ENCODE measurements at places on chromosomes 7 and 10. TPM values are rescaled to one million over a fixed set of nuclear protein-coding genes. Genes with fewer than 3 reads are reported as not detected.

GRCh38 chr10:128606055-128606454 is 479.8 kb upstream of the MKI67 start:
- DNase-seq: peak; percentile 21

DNA sequence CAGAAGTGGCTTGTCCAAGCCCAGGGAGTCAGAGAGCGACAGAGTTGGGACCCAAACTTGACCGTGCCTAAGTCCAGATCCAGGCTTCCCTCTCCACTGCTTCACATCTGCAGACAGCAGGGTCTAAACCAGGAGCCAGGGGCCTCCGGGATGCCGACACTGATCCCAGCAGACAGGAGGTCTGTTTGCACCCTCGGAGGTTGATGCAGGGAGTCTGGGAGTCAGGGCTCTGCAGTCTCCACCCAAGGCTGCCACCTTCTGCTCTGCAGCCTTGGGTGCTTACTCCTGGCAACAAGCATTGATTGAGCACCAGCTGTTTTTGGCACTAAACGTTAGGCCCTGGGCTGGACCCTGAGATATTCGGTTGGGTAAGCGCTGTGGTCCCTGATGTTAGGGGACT is 21.0 kb downstream of the ELFN1 start:
- DNase-seq: no peak

GRCh38 chr7:29486191-29486700 is 77.4 kb upstream of the PRR15 start:
- no peak for DNase-seq

DNA sequence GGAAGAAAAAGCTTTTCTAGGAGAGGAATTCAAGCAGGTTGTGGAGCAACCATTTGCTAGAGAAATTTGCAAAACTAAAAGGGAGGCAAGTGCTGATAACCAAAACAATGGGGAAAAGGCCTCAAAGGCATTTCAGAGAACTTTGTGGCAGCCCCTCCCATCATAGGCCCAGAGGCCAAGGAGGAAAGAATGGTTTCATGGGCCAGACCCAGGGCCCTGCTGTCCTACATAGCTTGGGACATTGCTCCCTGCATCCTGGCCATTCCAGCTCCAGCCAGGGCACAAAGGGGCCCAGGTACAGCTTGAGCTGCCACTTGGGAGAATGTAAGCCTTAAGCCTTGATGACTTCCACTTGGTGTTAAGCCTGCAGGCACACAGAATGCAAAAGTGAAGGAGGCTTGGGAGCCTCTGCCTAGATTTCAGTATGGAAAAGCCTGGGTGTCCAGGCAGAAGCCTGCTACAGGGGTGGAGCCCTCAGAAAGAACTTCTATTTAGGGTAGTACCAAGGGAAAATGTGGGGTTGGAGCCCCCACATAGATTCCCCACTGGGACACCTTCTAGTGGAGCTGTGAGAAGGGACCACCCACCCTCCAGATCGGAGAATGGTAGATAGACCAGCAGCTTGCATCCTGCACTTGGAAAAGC is 91.2 kb downstream of the RALA start:
- DNase-seq: no peak

DNA sequence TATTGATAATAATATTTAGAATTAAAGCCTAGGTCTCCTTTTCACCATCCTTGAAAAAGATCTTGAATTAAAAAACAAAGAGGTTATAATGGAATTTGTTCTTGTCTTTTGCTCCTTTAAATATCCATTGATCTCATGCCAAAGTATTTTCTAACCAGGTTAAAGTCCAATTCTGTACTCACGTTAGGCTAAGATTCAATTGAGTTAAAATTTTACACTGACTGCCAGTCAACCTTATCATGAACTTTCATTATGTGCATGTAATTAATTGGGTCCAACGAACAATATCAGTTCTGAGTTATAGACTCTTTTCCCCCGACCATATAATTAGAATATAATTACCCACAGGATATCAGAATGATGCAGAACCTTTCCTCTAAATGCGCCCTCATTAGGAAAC is 266.6 kb downstream of the DGKB start:
- no peak for DNase-seq

DNA sequence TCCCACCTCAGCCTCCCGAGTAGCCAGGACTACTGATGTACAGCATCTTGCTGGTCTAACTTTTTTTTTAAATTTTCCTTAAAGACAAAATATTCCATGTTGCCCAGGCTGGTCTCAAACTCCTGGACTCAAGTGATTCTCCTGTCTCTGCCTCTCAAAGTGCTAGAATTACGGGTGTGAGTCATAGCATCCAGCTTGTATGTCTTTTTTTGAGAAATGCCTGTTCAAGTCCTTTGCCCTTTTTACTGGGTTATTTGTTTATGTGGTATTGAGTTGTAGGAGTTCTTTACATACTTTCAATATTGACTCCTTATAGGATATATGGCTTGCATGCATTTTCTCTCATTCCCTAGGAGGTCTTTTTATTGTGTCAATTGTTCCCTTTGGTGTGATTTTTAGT is 486.4 kb downstream of the MAGI2 start:
- DNase-seq: no peak

- DNase-seq: peak; percentile 3
Observed at GRCh38 chr7:39414224-39415035, 151.8 kb upstream of the YAE1 start.

DNA sequence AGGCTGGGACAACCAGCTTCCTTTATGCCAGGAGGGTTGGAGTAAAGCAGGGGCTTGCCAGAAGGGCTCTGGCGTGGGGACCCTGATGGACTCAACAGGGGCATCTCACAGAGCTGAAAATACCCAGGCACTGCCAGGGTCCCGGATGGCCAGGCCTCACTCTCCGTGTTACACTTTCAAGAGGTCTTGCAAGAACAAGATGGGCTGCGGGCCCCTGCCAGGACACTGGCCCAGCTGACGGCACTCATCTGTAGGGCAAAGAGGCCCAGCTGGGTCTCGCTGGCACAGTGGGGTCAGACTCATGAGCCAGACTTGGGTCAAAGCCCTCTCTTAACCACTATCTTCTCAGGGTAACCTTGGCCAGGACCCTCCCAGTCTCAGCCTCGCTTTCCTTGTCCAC is 90.9 kb downstream of the FAM53B start:
- no peak for DNase-seq

DNA sequence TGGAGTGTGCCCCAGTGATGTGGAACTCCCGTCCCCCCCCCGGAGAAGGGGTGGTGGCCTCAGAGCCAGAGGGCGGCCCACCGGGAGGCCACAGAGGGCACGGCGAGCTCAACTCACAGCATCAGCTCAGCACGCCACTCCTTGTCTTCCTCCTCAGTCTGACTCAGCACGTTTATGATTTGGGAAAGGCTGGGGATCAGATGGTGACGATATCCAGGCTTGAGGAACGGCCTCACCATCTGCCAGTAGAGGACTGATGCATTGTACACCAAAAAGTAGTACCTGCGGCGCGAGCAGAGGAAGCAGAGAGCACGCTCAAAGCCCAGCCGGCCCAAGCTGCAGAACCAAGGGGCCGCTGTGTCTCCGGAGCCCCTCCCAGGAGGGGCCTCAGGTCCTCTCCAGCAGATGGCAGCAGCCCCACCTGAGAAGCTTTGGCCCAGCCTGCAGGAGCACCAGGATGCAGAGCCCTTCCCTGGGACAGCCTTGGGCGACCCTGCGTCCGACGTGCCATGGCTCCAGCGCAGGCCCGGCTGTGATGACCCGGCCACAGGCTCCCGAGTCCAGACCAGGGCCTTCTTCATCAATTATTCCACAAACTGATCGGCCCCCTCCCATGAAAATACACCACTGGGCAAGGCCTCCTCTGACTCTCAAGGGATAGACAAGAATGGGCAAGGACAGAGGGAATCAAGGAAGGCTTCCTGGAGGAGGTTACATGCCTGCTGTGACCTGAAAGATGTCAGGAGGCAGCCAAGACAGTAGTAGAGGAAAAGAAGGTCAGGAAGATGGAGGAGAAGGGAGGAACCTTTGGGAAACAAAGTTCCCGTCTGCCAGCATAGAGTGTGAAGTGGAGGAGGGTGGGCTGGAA is 3.7 kb downstream of the CFAP46 start:
- no peak for DNase-seq

DNA sequence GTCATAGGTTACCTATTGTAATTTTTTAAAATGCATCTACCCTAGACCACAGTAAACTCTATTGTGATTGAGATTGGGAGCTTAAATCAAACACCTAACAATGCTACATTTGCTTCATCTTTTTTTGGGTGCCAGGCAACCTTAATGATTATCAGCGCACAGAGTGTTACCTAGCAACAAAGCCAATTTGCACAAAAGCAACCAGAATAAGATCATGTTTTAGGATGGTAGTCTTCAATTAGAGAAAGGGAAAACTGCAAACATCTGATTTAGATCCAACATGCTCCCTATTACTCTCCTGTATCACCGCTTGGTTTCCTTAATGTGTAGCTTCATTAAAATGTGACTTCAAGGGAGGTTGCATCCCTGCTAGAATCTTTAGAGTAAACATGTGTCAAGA is 226.9 kb downstream of the ABCA13 start:
- DNase-seq: no peak

- DNase-seq: no peak
Observed at GRCh38 chr10:32000937-32001336, 55.3 kb downstream of the KIF5B start.

- no peak for DNase-seq
Observed at GRCh38 chr10:15719899-15720634, at the start of gene ITGA8. Gene ITGA8, minus strand, starts transcription at chr10:15719922. Its CDS starts 151 bp downstream, at chr10:15719771.

- no peak for DNase-seq
Observed at GRCh38 chr7:91837397-91838070, 43.0 kb downstream of the MTERF1 start.

DNA sequence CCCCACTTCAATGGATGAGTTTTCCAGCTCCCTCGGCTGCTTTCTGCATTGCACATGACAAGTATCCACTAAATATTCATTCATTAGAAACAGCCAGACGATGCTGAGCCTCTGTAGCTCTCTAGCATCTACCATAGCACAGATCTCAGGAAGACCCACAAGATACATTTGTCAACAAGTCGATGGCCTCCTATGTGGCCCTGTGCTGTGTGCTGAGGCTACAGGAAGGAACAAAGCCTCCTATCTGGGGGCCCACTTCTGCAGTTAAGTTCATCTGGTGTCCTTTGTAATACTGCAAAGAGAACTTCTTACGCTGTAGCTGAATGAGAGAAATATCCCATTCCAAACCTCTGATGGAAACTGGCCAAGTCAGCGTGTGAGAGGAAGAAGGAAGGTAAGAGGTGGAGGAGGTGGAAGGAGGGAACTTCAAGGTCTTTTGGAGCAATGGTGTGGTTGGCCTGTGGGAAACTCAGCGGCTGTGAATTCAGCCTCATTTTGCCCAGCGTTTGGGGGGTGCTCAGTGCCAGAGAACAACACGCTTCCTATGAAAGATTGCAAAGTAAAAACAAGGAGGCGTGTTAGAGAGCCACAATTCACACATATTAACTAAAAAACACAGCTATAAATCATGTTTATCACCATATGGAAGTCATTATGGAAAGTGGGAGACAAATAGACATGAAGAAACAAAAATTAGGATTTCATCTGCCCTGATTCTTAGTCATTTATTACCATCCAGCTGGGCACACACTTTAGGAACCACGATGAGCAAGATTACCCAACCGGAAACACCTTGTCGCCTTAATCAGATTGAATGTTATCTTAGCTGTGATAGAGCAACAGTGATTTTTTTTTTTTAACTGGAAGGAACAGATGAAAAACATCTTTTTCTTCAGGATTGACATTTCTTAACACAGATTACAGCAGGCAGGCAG is 62.2 kb upstream of the USP6NL start:
- DNase-seq: no peak

- DNase-seq: no peak
Observed at GRCh38 chr10:127322286-127322685, 125.9 kb upstream of the INSYN2A start.

DNA sequence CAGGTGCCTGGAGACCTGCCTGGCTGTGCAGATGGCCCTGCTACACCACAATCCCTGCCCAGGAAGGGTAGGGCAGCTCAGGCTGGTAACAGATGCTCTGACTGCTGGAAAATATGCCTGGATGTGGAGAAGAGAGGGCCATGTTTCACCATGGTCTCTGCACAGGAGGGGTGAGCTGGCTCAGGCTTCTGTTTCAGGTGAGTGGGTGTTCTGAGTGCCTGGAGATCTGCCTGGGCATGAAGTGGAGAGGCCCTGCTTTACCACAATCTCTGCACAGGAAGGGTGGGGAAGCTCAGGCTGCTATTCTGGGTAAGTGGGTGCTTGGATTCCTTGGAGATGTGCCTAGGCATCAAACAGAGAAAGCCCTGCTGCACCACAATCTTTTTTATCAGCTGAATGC is 350.1 kb downstream of the KIF20B start:
- DNase-seq: peak; percentile 98

DNA sequence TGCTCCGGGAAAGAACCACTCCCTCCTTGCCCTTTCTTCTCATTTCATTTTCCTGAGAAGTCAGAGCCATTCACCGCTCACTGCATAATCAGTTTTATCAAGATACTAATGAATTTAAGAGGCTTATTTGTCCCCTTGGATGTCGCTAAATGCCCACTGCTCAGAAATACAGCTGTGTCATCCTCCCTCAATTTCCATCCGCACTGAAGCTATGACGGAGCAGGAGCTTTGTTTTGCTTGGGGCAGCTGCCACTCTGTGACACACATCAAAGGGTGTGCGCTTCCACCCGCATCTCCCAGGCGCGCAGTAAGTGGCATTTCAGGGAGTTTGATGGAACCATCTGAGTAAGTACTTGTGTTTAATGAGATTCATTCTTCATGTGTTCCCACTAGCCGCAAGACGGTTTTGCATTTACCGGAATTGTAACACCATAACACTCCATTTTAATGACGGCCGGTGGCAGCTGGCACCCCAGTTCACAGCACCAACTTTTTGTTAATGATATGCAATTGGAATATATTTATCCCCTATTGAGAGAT is 103.8 kb upstream of the PARD3 start:
- no peak for DNase-seq

DNA sequence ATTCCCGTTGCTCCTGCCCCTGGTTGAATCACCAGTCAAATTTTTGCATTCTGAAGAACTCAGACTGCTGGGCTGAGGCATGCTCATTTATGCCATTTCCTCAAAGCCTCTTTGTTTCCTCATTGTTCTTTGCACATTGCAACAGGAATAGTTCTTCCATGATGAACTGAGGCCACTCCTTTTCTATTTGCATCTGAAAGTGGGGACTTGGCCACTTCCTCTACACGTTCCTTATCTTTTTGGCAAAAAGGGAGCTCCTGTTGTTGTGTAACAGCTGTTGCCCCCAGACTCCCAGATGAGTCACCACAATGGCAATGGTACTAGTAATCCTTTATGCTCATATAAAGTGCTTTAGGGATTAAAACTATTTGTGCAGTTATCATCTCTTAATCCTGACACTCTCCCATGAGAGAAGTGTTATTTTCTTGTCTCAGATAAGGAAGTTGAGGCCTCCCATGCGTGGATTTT is 20.1 kb upstream of the ITPRID1 start:
- peak; percentile 99 for DNase-seq

- DNase-seq: peak; percentile 20
Observed at GRCh38 chr7:87234949-87235348, 15.4 kb upstream of the TMEM243 start.

GRCh38 chr10:93267521-93267920 is 193.8 kb downstream of the CYP26A1 start:
- no peak for DNase-seq

GRCh38 chr10:96188421-96188820 is 58.3 kb downstream of the ZNF518A start:
- no peak for DNase-seq

IMPDH1 gene
- 53.4 TPM for total RNA-seq

SBDS gene
- 108 TPM for total RNA-seq

LMBR1 gene
- total RNA-seq: 79.6 TPM

SPRN gene
- not detected for total RNA-seq

RBAK gene
- 10.0 TPM for total RNA-seq

SUN3 gene
- 0.51 TPM for total RNA-seq

ATP6V0A4 gene
- not detected for total RNA-seq

All from bronchial epithelial cell (primary cell).